ENCODE measurements at places on chromosomes 6 and 20.

DNA sequence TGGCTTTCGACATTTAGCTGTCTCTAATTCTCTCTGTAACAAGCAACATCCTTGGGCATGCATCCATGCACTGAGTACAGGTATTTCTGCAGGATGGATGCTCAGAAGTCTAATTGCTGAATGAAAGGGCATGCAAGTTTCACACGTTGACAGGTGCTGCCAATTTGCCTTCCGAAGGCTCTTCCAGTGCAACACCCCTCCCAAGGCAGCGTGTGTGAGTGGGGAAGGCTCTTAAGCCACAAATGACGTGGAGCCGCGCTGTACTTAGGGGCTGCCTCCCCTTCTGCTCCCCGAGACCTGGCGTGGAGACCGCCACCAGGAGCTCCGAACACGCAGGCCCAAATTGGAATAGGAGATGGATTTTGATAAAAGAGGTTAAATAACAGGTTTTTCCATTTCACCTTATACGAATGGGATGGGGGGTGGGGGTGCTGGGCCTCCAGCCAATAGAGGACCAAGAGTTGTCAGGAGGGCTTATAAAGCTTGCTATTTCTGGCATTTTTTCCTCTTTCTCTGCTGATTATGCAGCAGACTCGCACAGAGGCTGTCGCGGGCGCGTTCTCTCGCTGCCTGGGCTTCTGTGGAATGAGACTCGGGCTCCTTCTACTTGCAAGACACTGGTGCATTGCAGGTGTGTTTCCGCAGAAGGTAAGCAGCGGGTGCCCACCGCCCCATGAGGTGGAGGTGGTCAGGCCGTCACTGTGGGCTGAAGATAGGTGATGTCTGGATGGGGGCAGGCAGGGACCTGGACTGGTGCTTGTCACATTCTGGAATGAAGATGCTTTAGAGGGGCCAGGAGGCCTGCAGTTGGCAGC lies 30.9 kb downstream of the TOX2 start:
- DNase-seq, result no peak

GRCh38 chr20:19735446-19735845 lies 22.6 kb upstream of the RIN2 start:
- DNase-seq, result no peak

DNA sequence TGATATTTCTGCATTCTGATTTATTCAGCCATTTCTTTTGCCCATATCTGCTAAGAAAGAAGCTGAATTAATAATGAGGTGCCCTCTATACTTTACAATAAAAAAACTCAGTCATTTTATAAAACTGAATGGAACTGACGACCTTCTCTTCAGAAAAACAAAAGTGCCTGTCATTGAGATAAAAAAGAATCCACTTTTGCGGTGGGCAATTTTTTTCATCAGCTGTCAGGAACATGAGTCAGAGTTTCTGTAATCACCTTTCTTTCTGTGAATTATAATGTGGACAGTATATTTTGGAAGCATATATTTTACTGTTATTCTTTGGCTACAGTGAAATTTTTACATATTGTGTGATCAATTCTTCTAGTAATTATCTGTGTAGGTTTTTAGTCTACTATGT lies 33.4 kb downstream of the IL20RA start:
- no peak for DNase-seq

DNA sequence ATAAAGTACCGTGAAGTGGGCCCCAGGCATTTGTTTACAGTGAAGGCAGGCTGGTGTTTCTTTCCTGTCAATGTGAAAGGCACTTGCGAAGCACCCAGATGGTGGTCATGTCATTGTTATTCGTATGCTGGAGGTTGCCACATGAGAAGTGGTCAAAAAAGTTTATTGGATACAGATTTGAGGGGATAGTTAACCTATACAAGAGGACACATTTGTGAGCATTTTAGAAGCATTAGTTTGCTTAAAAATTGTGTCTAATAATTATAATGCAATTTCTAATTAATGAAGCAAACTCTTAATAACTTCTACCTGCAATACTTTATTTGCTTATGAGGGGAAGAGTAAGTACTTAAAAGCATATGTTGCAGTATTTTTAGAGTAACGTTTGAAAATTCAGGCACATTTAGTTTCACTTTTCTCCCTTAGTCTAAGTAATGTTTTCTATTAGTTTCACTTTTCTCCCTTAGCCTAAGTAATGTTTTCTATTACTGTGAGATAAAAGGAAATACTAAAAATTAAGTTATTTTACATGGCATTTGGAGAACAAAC lies 120.7 kb upstream of the CLDN20 start:
- DNase-seq, result no peak

- DNase-seq, result no peak
These were observed 12.9 kb downstream of the ZFP64 start for GRCh38 chr20:52178691-52179090.

DNA sequence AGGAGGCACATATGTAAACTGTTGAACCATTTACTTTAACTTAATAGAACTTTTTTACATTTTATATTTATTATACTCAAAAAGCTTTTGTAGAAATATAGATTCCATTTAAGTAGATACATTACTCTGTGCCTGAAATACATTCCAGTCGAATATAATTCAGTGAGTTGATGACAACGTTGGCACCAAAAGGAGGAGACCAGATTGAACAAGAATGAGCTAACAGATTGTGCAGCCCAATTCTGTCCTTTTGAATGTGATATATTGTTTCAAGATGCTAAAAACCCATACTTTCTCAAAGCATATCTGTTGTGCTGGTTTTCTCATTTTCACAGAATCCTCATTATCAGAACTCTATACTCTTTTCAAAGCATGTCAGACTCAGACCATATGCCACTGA lies 147.4 kb upstream of the SIM1 start:
- no peak for DNase-seq

GRCh38 chr6:14102383-14102782 lies 15.2 kb upstream of the CD83 start:
- DNase-seq, result no peak

- DNase-seq, result no peak
These were observed 43.7 kb downstream of the UQCC2 start for GRCh38 chr6:33667776-33668175.

GRCh38 chr20:49794336-49795134 lies 18.1 kb upstream of the SLC9A8 start:
- peak; percentile 56 for DNase-seq
